ENCODE measurements at places on chromosomes 6 and 20.

DNA sequence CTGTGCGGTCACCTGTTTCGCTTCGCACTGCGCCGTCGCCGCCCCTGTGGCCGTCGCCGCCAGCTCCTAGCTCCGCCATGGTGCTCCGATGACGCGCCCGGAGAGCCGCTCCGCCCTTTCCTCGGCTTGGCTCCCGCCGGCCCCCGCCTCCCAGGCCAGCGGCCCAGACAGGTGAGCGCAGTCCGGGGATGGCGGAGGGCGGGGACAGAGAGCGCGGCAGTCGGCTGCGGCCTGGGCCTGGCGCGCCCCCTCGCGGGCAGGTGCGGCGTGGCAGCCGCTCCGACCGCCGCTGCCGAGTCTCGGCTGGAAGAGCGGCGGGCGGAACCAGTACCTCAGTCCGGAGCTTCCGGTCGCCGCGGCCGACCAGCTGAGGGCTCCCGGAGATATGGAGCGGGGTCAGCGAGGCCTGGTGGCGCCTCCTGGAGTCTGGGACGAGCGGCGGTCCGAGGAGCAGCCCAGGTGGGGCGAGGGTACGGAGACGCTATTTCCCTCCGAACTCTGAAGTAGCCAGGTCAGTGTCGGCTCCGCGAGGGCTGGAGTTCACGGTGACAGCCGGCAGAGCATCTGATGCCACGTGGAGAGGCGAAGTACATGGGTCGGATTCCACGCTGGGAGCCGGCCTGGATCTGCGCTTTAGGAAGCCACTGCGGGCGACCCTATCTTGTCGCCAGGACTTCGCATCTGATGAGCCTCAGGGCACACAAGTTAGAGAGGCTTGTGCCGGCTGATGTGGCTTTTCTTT lies at the start of gene MAP7:
MAP7 (minus strand) TSS at position 93 of the 742 bp plus-strand sequence; CDS start at position 79, 14 bp downstream.
- peak; percentile 24 for DNase-seq

DNA sequence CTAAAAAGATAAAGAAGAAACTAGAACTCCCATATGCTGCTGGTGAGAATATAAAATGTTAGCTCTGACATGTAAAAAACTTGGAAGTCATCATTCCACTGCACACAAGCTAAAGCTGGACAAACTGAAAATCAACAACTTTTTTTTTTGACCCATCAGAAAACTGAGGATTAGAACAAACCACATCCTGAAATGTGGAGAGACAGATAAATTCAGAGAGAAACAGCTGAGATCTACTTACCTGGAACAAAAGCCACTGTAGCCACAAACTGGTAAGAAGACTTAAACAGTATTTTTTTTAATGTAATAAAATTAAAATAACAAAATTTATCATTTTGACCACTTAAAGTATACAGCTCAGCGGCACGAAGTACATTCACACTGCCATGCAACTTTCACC lies 408.5 kb upstream of the RGS17 start:
- DNase-seq = no peak

DNA sequence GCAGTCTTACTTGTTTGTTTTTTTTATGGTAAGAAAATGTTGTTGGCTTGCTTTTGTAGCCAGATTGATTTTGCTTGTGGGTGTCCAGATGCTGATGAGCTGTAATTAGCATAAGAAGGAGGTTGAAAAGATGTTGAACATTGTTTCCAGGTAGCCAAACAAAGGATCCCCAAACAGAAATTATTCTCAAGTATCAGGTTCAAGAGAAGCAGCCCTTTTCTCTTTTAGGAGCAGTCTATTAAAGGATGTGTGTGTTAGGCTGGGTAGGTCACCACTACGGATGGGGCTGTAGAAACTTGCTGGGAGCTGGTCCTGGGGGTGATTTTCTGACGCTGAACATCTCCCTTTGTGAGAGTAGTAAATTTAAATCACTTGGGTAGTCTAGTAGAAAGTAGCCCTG lies 86.9 kb upstream of the VSTM2L start:
- no peak for DNase-seq

GRCh38 chr6:20589266-20589665 lies 55.0 kb downstream of the CDKAL1 start:
- DNase-seq = no peak

DNA sequence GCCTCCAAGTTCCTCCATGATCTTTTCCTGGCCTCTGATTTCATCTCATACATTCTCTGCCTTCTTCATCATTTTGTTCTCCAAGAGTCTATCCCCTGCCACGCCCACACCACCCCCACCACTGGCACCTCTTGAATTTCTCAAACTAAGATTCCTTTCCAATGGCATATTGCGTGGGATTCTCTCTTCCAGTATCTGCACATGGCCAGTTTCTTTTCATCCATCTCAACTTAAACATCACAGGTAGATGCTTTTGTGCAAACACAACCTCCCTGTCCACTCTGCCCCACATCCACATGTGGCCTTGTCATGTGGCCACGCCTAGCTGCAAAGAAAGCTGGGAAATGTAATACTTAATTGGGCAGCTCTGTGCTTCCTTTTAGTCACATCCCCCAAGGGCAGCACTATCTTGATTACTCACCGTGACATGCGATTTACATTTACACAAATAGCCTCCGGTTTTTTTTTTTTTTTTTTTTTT lies 33.4 kb upstream of the ZMYND8 start:
- no peak for DNase-seq

- peak; percentile 38 for DNase-seq
Measured at GRCh38 chr6:72622094-72622940, 453 bp downstream of the KCNQ5 start.

DNA sequence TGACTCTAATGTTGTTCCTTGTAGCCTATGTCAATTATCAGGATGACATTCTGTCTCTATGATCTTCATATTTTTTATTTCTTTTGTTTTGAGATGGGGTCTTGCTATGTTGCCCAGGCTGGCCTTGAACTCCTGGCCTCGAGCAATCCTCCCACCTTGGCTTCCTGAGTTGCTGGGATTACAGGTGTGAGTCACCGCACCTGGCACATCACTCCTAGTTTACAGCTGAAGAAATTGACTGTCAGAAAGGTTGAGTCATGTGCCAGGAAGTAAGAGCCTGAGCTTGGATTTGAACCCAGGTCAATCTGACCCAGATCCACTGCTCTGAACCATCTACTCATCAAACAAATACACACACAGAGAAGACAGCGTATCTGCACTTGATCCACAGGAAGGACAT lies 14.4 kb downstream of the PPP1R3G start:
- DNase-seq = no peak

DNA sequence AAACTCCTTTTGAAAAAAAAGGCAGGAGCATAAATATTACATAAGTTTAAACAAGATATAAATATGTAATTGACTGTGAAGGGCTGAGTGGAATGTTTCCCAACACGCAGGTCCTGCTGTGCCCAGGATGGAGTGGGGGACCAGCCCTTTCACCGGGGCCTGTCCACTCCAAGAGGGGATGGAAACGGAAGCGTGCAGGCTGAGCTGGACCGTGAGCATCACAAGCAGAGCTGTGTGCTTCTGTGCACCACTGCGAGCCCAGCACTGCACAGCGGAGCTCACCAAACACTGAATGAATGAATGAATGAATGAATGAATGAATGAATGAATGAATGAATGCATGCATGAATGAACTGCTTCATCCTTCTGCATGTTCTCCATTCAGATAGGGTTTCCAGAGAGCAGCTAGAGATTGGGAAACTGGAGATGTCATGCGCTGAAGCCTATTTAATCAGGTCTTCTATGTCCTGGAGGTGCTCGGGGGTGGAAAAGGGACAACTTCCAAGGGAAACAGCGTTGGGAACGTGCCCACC lies 157.7 kb downstream of the ANKRD60 start:
- DNase-seq = no peak

DNA sequence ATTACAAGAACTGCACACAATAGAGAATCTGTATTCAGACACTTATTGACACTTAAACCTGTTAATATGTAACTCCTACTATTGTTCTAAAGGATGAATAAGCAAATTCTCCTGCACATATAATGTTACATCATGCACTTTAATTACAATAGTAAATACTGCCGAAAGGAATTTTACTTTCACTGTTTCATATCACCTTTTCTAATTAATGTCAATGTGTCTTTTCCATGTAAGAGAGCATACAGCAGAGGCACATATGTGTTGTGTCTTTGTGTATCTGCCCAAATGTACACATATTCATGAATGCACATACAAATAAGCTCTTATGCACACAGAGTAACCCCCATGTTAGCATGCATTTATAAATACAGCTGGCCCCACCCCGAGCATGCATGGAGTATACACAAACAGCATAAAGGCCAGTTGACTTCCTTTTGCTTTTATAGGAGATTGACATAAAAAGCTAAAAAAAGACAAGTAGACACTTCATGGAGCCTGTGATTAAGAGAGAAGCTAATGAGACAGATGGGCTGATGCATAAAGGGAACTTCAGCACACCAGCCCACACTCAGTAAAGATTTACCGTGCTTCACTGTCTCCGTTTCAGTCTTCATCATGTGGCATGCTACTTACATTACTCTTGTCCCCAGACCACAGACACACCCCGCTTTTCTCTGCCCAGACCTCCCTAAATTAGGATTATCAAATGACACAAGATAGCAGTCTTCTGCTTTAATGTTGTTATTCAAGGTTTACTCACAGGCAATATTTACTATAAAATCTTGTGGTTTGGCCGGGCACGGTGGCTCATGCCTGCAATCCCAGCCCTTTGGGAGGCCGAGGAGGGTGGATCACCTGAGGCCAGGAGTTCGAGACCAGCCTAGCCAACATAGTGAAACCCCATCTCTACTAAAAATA lies 184.6 kb downstream of the ATXN1 start:
- no peak for DNase-seq

DNA sequence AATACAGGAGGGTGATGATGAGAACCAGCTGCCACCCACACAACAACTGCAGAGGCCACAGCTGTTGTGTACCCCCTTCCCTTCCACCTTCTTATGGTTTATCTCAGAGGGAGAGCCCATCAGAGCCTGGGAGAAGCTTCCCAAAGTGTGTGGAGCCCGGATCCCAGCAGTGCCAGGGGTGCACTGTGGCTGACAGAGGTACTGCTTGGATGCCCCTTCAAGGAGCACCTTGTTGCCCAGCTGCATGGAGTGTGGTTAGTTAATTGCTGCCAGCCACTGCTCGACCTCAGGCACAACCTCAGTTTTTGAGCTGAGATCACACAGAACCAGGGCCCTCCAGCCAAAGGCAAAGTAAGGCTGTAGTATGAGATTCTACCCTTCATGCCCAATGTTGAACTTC lies 13.0 kb downstream of the PI3 start:
- no peak for DNase-seq
